ENCODE measurements at places on chromosomes 2 and 18. TPM values are rescaled to one million over a fixed set of nuclear protein-coding genes. Genes with fewer than 3 reads are reported as not detected.
A peak's percentile ranks its signal among the peaks of the same experiment; 100 is the strongest.

The WNT6 gene
- polyA plus RNA-seq, result not detected

The DYSF gene
- 53.5 TPM for polyA plus RNA-seq

DNA sequence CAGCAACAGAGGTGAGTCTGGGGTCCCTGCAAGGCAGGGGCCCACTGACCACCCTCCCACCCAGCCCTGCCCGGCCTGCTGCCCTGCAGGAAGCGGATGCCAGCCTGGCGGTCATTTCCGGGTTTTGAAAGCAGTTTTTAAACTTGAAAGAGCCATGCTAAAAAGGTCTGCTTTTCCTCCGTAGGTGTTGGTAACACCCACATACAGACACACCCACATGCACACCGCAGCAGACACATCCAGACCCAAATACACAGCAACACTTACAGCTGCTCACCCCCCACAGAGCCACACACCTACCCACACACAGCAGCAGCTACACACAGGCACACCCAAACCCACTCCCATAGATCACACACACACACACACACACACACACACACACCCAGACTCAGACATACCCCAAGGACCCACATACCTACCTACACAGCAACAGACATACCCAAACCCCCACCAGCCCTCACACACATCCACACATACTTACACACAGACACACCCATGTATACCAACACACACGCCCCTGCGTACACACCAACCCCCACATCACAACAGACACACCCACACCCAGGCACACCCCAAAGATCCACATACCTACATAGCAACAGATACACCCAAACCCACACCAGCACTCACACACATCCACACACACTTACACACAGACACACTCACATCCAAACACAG lies 7.6 kb downstream of the ZFP36L2 start:
- no peaks in the 10 kb centered on the region for H3K36me3 ChIP-seq
- peaks cover 54% of the 10 kb centered on the region for H3K4me1 ChIP-seq
- H3K27ac ChIP-seq, result peak overlapping the region; percentile 40
- H3K4me3 ChIP-seq, result no peak overlapping the region
- DNase-seq, result peak; percentile 53

DNA sequence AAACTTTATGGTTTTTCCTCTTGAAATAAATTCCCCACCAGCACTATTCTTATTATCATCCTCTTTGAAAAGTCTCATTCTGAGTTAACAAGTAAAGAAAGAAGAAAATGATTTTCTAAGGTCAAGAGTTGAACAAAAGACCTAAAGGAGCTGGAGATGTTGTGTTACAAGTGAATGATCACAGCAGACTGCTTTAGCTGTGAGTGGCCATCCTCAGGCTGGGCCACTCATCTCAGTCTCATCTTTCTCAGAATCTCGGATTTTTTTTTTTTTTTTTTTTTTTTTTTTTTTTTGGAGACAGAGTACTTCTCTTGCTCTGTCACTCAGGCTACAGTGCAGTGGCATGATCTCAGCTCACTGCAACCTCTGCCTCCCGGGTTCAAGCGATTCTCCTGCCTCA lies 133.3 kb downstream of the CDH2 start:
- no peaks in the 10 kb centered on the region for H3K27me3 ChIP-seq
- peaks cover 17% of the 10 kb centered on the region for H3K4me1 ChIP-seq
- no peak overlapping the region for H3K4me3 ChIP-seq
- no peaks in the 10 kb centered on the region for H3K36me3 ChIP-seq
- no peak overlapping the region for H3K27ac ChIP-seq

- H3K4me1 ChIP-seq, result no peaks in the 10 kb centered on the region
- no peak for DNase-seq
- H3K27me3 ChIP-seq, result no peaks in the 10 kb centered on the region
- no peaks in the 10 kb centered on the region for H3K36me3 ChIP-seq
Measured at GRCh38 chr18:51955136-51955535, 384.9 kb upstream of the DCC start.

GRCh38 chr2:105875241-105875640 lies 130.5 kb downstream of the NCK2 start:
- no peak for DNase-seq
- H3K4me1 ChIP-seq, result no peaks in the 10 kb centered on the region
- no peak overlapping the region for H3K4me3 ChIP-seq
- no peaks in the 10 kb centered on the region for H3K27me3 ChIP-seq
- no peak overlapping the region for H3K27ac ChIP-seq

DNA sequence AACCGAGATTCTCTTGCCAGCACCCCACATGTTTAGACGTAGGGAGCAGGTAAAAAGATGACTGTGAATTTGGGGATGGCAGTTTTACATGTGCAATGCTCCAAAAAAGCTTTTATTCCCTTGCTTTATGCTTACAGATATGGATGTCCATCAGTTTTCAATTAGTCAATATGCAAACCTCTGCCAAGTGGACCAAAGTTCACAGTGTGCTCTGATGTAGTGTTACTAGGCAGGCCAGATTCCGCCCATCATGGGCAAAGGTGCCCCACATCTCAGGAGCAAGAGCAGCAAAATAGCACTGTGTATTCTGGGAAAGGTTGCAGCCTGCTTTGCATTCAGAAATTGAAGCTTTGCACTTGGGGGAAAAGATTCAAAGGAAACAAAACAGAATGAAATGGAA lies 329.7 kb upstream of the ZEB2 start:
- no peaks in the 10 kb centered on the region for H3K27me3 ChIP-seq
- H3K4me1 ChIP-seq, result no peaks in the 10 kb centered on the region
- H3K4me3 ChIP-seq, result no peak overlapping the region
- no peaks in the 10 kb centered on the region for H3K36me3 ChIP-seq
- DNase-seq, result no peak
- no peak overlapping the region for H3K27ac ChIP-seq

GRCh38 chr2:102098756-102099155 lies 43.8 kb upstream of the IL1R1 start:
- H3K36me3 ChIP-seq, result no peaks in the 10 kb centered on the region
- H3K4me1 ChIP-seq, result peaks cover 7% of the 10 kb centered on the region
- no peak overlapping the region for H3K4me3 ChIP-seq

DNA sequence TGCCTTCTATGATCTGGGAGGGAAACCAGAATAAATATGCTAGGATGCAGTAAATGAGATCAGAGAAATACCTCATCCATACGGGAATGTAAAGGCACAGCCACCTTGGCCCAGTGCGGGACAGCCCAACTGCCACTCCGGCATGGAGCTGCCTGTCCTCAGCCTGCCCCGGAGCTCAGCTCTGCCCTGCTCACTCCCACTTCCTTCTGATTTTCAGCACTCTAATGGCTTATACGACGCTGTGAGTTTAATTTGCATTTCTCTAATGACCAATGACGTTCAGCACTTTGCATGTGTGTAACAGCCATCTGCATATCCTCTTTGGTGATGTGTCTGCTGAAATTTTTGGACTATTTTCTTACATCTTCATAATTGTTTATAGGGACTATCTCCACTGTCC lies 172.5 kb upstream of the RAB6C start:
- H3K4me1 ChIP-seq, result no peaks in the 10 kb centered on the region
- DNase-seq, result no peak
- H3K4me3 ChIP-seq, result no peak overlapping the region
- H3K27ac ChIP-seq, result no peak overlapping the region
- H3K27me3 ChIP-seq, result no peaks in the 10 kb centered on the region
- no peaks in the 10 kb centered on the region for H3K36me3 ChIP-seq

- no peak for DNase-seq
- no peaks in the 10 kb centered on the region for H3K4me1 ChIP-seq
- no peak overlapping the region for H3K27ac ChIP-seq
- peaks cover 2% of the 10 kb centered on the region for H3K36me3 ChIP-seq
Measured at GRCh38 chr2:105765415-105766299, 20.9 kb downstream of the NCK2 start.
